ENCODE measurements at places on chromosomes 1 and 21.

DNA sequence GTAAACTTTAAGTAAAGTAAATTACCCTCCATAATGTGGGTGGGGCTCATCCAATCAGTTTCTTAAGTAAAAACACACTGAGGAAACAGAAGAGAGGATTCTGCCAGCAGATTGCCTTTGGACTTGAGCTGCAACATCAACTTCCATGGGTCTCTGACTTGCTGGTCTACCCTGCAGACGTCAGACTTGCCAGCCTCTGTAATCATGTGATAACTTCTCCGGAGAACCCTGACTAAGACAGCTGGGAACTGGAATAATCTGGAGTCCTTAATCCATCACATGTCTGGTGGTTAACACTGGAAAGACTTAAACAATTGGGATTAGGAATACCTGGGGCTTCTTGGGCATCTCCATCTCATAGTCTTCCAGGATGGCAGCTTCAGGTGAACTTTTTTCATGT is 13.2 kb upstream of the CEP350 start:
- no peak for DNase-seq

GRCh38 chr1:168304865-168305264 is 24.2 kb downstream of the TBX19 start:
- DNase-seq, result no peak

GRCh38 chr21:26453267-26453666 is 119.8 kb downstream of the CYYR1 start:
- no peak for DNase-seq

DNA sequence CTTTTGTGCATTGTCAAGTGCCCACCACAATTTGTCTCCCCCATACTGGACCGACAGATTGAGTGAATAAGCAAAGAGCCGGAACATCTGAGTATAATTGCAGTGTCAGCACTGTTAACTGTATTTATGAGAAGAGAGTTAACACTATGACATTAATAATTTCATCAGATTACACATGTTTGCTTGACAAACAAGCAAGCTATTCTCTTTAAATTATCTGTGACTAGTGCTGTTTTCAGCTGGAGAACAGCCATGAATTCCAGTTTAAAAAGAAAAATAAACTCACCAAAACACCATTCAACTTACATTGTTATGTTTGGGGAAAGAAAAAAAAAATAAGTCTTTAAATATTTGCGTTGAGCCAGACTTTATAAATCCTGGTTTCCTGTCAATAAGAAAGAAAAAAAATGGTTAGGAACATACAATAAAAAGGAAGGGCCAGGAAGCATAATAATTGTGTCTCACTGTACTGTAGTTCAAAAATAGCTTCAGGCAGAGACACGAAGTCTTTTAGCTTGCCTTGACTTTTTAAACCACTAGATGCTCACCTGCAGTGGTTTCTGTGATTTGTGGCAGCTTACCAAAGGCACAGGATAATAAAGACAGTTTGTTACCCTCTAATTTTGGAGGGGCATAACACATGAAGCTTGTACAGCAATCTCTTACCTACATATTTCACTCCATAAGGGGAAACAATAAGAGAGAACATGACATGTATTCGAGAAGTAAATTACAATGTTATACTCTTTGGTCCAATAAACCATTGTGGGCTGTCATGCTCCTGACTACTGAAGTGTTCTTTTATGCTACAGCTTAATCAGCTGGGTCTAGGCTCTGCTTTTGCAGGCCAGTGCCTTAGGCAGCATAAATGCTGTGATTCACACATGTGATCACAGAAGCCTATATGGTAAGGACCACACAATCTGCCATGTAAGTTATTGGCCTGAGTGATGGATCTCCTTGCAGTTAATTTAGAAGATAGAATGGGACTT is 302.0 kb upstream of the ADGRL2 start:
- DNase-seq, result no peak

DNA sequence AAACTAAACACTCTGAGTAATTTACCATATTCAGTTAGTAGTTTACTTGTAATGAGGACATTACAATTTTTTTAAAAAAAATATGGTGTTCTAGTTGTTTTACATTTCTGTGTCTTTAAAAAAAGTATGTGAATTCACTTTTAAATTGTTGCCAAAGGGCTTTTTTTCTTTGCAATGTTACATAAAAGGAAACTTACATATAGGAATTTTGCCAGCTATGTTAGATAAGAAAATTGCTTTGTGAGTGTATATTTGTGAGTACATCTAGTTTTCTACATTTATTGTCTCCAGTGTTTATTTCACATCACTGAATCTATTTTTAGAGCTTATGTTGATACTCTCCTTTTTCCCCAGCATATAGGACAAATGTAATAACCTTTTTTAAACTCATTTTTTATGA is 206.8 kb downstream of the GPR52 start:
- DNase-seq, result no peak

DNA sequence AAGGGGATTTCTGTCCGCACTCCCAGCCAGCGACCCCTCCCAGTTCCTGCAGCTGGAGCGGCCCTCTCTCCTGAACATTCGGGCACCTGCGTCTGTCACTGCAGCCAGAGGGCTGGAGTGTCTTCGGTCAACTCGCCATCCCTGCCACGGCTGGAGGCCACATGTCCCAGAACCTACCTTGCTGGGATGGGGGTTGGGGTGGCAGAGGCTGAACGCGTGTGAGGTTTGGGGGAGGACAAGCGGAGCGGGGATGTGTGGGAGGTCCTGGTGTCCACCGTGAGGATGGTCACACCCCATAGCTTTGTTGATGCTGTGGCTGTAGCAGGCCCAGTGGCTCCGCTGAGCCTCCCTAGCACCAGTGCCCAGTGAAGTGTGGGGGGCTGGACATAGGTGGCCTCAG is 14.8 kb upstream of the C1orf174 start:
- DNase-seq, result no peak

DNA sequence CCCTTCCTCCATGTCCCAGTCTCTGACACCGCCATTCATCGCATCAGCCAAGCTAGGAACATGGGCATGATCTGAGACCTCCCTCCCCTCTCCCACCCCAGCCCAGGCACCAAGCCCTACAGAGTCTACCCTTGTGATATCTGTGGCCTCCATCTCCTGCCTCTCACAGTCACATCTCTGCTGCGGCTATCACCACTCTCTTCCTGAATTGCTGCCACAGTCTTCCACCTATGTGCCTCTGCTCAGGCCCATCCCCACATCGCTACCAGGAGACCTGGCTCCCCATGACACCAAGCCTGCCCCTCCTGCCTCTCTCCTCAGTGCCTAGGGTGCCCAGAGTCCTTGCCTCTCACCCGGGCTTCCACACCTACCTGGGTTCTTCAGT is 82.7 kb upstream of the BCAR3 start:
- no peak for DNase-seq

- DNase-seq, result no peak
These were observed 169.8 kb downstream of the ADGRL4 start for GRCh38 chr1:78836726-78837125.

DNA sequence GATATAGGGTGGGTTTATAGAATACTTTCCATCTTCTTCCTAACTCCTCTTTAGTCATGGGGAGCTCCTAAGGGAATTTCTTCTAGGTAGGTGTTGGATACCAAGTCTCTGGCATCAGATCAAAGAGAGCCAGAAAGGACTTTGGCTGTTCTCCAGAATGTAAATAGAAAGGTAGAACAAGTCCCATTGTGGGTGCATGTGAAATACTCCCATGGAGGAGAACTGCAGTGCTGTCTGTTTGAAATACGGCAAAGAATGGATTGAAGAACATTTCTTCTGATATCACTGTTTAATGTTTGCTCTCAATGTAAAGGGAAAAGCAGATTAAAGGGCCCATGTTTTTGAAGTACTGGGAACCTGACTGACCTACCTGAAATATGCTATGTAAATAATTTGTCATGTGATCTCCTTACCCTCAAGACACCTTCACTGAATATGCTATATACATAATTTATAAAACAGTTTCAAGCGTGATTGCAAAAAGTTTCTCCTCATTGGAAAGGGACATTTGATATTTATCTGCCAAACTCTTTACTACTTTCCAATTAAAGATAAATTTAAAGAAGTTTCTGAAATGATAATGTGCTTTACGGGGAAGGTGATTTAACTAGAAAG is 65.9 kb downstream of the LAMC1 start:
- DNase-seq, result no peak

DNA sequence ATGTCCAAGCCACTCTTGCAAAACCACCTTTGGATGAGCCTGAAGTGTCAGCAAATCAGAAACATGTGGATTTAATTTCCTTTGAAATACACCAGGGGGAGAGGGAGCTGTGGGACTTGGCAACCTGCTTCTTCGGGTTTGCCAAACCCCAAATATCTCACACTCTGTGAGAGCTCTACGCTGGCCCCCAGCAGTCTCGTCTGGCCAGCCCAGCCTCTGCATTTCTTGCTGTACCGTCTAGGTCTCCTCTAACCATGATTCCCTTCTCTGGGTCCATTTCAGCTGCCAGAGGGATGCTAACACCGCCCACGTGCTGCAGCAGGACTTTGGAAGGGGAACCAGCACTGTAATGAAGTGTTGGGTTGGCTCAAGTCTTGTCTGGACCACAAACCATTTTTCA is 114.6 kb downstream of the MRPS6 start:
- no peak for DNase-seq

DNA sequence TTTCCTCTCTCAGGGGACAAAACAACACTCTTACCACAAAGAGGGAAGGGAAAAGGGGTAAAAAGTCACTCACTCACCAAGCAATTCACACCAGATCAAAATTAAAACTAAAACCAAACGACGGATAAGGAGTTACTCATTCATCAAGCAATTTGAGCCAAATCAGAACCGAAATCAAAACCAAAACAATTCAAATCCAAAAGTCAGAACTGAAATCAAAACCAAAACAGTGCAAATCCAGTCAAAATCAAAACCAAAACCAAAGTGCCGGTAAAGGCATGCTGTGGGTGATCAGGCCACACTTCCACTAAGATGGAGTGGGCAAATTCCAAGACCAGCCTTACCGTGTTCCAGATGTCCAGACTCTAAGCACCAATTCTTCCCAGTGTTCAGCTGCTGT is 717.9 kb downstream of the AMY1C start:
- no peak for DNase-seq

GRCh38 chr1:154575951-154576566 is 8.5 kb downstream of the CHRNB2 start:
- no peak for DNase-seq

GRCh38 chr1:164296172-164296571 is 262.8 kb upstream of the PBX1 start:
- no peak for DNase-seq

- DNase-seq, result no peak
These were observed 98.8 kb upstream of the DUSP10 start for GRCh38 chr1:221840511-221841243.

DNA sequence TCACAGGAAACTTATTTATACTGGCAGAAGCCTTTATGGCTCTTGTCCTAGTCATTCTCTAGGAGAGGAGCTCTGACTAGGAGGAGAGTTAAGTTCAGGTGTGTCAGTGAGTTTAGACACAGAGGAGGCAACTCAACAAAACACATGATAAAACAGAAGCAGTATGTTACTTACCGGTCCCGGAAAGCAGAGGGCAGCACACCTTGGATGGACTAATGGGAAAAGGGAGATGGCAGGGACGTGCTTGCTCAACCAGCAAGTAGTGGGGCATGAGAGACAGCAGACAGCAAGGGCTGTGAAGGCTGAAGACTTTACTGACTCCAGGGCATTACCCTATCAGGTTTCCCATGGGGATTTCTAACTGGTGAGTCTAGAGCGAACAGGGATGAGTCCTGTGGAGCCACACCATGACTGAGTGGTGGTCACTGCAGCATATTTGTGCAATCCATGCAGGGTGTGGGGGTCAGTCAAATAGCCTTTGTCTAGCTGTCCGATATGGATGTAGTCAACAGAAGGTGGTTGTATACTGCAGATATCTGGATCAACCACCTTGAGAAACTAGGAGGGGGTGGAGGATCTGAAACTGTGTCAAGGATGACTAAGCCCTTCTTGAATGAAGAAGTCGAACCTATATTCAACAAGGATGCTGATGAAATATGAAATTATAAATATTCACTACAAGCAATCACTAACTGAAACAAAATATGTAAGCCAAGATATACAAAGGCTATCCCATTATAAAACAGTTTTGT is 596.3 kb upstream of the CHRM3 start:
- DNase-seq, result no peak

GRCh38 chr21:33026878-33027400 is 1.2 kb downstream of the OLIG2 start:
- DNase-seq, result no peak
